ENCODE measurements at places on chromosomes 5 and 9. TPM values are rescaled to one million over a fixed set of nuclear protein-coding genes. Genes with fewer than 3 reads are reported as not detected.

GRCh38 chr5:10831419-10831818, 70.4 kb upstream of the DAP start:
- H3K4me3 ChIP-seq, result no peak overlapping the region
- no peak for DNase-seq
- no peaks in the 10 kb centered on the region for H3K36me3 ChIP-seq
- H3K27me3 ChIP-seq, result no peaks in the 10 kb centered on the region
- H3K27ac ChIP-seq, result no peak overlapping the region
- no peaks in the 10 kb centered on the region for H3K4me1 ChIP-seq

- H3K4me3 ChIP-seq, result peak overlapping the region; percentile 69
- no peaks in the 10 kb centered on the region for H3K27me3 ChIP-seq
- H3K4me1 ChIP-seq, result peaks cover 78% of the 10 kb centered on the region
- peak overlapping the region; percentile 97 for H3K27ac ChIP-seq
- peaks cover 5% of the 10 kb centered on the region for H3K36me3 ChIP-seq
These were observed 63.2 kb downstream of the SERINC5 start for GRCh38 chr5:80192507-80193241.

- DNase-seq, result no peak
- no peak overlapping the region for H3K4me3 ChIP-seq
- H3K27me3 ChIP-seq, result no peaks in the 10 kb centered on the region
- H3K36me3 ChIP-seq, result no peaks in the 10 kb centered on the region
- H3K4me1 ChIP-seq, result peaks cover 3% of the 10 kb centered on the region
These were observed 47.9 kb upstream of the CTSL start for GRCh38 chr9:87677776-87678587.

GRCh38 chr9:116933251-116933650, 246.1 kb downstream of the TRIM32 start:
- no peak overlapping the region for H3K27ac ChIP-seq
- no peaks in the 10 kb centered on the region for H3K4me1 ChIP-seq
- H3K36me3 ChIP-seq, result no peaks in the 10 kb centered on the region

DNA sequence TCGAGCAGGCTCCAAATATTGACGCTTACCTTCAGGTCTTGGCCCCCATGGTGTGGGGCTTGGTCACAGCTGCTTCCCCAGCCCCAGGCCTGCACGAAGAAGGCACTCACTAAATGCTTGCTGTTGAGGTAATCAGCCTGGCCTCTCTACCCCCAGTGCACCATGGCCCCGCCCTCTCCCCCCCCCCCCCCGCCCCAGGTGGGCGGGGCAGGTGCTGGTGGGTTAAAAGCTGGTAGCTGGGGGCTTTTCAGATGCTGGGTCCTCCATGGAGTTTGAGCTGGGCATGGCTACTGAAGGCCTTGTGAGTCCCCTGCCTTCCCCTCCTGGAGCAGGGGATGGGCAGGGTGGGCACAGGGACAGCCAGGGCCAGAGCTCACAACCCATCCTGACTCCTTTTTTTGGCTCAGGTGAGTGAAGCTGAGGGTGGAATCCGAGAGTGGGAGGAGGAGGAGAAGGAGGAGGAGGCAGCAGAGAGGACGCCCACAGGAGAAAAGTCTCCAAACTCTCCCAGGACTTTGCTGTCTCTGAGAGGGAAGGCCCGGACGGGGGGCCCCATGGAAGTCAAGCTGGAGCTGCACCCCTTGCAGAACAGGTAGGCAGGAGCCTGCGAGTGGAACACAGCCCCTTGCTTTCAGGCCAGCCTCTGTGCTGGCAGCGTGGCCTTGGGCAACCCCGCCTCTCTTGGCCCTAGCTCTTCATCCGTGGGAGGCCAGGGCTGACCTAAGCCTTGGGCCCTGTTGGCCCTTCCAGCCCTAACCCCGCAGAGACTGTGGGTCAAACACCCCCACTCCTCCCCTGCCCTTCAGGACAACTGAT, 4.4 kb upstream of the TSPAN17 start:
- no peak overlapping the region for H3K4me3 ChIP-seq
- peaks cover 11% of the 10 kb centered on the region for H3K4me1 ChIP-seq
- no peaks in the 10 kb centered on the region for H3K27me3 ChIP-seq
- DNase-seq, result no peak

NME5 gene
- total RNA-seq, result not detected

- H3K27ac ChIP-seq, result no peak overlapping the region
- H3K27me3 ChIP-seq, result no peaks in the 10 kb centered on the region
- no peak overlapping the region for H3K4me3 ChIP-seq
- DNase-seq, result no peak
- H3K36me3 ChIP-seq, result no peaks in the 10 kb centered on the region
These were observed 836.6 kb upstream of the C9orf72 start for GRCh38 chr9:28409919-28410318.

GRCh38 chr9:110499608-110500007, 79.9 kb downstream of the SVEP1 start:
- DNase-seq, result no peak
- H3K36me3 ChIP-seq, result no peaks in the 10 kb centered on the region
- no peak overlapping the region for H3K4me3 ChIP-seq
- H3K27ac ChIP-seq, result no peak overlapping the region
- no peaks in the 10 kb centered on the region for H3K4me1 ChIP-seq
- H3K27me3 ChIP-seq, result no peaks in the 10 kb centered on the region

DNA sequence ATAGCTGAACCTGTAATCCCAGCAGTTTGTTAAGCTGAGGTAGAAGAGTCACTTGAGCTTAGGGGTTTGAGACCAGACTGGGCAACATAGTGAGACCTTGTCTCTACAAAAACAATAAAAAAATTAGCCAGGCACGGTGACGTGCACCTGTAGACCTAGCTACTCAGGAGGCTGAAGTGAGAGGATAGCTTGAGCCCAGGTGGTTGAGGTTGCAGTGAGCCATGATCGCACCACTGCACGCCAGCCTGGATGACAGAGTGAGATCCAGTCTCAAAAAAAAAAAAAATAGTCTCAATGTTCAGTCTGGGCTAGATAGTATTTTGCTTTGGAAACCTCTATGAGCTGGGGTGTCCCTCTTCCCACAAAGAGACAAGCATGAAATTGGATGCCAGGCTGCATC, 51.9 kb upstream of the IQGAP2 start:
- H3K27me3 ChIP-seq, result no peaks in the 10 kb centered on the region
- H3K4me3 ChIP-seq, result no peak overlapping the region
- no peak overlapping the region for H3K27ac ChIP-seq
- no peaks in the 10 kb centered on the region for H3K36me3 ChIP-seq

IFNA21 gene
- not detected for total RNA-seq

GPR150 gene
- 0.64 TPM for total RNA-seq

- no peaks in the 10 kb centered on the region for H3K27me3 ChIP-seq
- H3K36me3 ChIP-seq, result no peaks in the 10 kb centered on the region
- no peaks in the 10 kb centered on the region for H3K4me1 ChIP-seq
- no peak overlapping the region for H3K4me3 ChIP-seq
- DNase-seq, result no peak
- H3K27ac ChIP-seq, result no peak overlapping the region
These were observed 280.2 kb downstream of the SEMA5A start for GRCh38 chr5:9265441-9266287.

- DNase-seq, result no peak
- H3K4me3 ChIP-seq, result no peak overlapping the region
- H3K36me3 ChIP-seq, result no peaks in the 10 kb centered on the region
- no peaks in the 10 kb centered on the region for H3K27me3 ChIP-seq
- H3K27ac ChIP-seq, result no peak overlapping the region
- H3K4me1 ChIP-seq, result no peaks in the 10 kb centered on the region
These were observed 357.8 kb downstream of the NFIB start for GRCh38 chr9:13956107-13956506.

DNA sequence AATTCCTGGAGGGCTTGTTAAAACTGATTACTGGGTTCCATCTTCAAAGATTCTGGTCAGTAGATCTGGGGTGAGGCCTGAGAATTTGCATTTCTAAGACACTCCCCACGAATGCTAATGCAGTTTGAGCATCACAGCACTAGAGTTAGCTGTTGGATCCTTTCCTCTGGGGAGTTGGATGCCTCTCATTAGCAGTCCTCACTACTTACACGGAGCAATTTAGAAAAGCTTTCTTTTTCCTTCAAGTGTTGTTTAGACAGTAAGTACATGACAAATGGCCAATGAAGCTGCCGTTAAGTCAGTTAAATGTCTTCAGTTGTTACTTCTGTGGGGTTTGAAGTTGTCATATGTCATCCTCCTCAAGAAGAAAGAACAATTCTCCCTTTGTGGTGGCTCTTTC, 74.9 kb upstream of the HMHB1 start:
- H3K4me1 ChIP-seq, result peaks cover 3% of the 10 kb centered on the region
- DNase-seq, result no peak
- no peaks in the 10 kb centered on the region for H3K36me3 ChIP-seq
- no peak overlapping the region for H3K4me3 ChIP-seq
- H3K27me3 ChIP-seq, result peaks cover 5% of the 10 kb centered on the region

- no peak overlapping the region for H3K4me3 ChIP-seq
- no peaks in the 10 kb centered on the region for H3K4me1 ChIP-seq
- no peaks in the 10 kb centered on the region for H3K36me3 ChIP-seq
- H3K27ac ChIP-seq, result no peak overlapping the region
- DNase-seq, result no peak
- H3K27me3 ChIP-seq, result peaks cover 7% of the 10 kb centered on the region
These were observed 28.2 kb downstream of the SLC9A3 start for GRCh38 chr5:496028-496427.

DNA sequence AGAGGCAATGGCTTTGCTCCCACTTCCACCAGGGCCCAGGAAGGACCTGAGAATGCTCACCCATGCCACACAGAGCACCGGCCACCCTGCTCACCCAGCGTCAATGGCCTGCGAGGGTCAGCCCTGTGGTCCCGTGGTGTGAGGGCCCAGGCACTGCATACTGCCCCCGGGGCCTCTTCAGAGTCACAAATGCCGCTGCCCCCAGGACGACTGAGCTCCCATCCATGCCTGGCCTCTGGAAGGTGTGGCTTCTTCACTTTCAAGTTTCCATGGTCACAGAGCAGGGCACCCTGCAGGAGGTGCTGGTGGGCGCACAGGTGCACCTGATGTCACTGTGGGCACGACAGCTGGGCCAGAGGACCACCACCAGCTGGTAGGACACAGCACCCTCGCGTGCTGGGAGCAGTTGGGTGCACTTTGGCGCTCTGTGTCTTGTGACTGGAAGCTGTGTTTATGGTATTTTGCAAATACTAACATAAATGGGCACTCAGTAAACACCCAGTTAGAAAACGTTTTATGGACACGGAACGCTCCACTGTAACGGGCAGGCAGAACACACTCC, 12.5 kb upstream of the ZDHHC11 start:
- no peak for DNase-seq
- no peaks in the 10 kb centered on the region for H3K4me1 ChIP-seq
- H3K27ac ChIP-seq, result no peak overlapping the region

GNA14 gene
- not detected for total RNA-seq

DEPDC1B gene
- total RNA-seq, result 35.8 TPM
